ENCODE measurements at places on chromosomes 7 and 10.

DNA sequence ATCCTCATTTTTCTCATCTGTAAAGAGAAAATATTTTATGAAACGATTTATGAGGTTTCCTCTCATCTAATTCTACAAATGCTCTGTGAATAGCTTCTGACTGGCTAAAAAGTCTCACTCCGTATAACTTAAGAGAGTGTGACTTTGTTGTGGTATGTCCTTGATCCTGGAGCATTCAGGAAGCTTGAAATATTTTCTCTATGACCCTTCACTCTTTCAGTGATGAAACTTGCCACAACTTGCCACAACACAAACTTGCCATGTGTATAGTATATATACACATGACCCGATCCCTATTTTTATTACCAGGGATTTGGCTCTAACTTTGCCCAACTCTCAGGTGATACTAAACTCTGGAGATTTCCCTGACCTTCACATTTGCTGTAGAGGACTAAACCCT is 74.1 kb downstream of the TES start:
- no peak for DNase-seq

GRCh38 chr7:36661135-36661840 is 63.0 kb downstream of the AOAH start:
- DNase-seq, result no peak

DNA sequence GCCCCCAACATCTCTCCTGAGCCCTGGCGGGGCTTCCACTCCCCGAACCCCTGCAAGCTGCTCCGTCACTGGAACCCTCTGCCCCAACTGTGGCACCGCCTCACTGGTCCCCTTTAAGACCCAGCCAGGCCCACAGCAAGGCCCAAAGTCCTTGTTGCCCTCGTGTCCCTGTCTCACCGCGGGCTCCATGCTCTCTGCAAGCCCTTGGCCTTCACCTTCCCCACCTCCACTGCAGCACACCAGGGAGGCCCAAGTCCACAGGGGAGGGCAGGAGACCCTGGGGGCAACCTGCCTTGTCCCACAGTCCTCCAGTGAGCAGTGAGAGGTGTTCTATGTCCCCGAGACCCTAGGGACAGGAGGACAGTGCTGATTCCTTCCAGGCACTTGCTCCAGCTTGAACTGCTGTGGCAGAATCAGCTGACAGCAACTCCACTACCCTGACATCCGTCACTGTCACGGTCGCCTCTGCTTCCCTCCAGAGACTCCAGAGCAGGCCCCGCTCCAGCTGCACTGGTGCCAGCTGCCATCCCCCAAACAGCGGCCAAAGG is 105.3 kb downstream of the CYTH3 start:
- DNase-seq, result no peak

DNA sequence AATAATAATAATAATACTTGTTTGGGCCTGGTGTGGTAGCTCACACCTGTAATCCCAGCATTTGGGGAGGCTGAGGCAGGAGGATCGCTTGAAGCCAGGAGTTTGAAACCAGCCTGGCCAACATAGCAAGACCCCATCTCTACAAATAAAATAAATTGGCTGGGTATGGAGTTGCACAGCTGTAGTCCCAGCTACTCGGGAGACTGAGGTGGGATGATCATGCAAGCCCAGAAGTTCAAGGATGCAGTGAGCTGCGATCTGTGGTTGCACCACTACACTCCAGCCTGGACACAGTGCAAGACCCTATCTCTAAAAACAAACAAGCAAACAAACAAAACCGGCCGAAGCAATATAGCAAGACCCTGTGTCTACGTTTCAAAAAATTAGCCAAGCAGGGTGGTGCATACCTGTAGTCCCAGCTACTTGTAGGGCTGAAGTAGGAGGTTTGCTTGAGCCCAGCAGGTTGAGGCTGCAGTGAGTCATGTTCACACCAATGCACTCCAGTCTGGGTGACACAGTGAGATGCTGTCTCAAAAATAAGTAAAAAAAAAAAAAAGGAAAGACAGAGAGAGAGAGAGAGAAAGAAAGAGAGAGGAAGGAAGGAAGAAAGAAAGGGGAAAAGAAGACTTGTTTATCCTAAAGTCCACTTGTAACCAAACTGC is 85.6 kb upstream of the KDM7A start:
- no peak for DNase-seq

DNA sequence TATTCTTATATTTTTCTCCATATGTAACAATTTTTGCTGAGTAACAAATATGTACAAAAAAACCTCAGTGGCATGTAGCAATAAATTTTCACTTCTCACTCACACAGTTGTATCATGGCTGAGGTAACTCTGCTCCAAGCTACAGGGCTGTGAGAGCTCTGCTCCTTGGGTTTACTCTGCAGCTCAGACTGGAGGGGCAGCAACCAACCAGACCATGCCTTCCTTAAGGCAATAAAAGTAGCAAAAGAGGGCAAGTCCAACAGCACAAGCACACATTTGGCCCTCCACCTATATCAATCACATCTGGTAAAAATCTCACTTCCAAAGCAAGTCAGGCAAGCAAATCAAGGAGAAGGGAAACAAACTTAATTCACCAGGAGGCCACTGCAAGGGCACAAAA is 102.9 kb downstream of the CRPPA start:
- DNase-seq, result no peak

DNA sequence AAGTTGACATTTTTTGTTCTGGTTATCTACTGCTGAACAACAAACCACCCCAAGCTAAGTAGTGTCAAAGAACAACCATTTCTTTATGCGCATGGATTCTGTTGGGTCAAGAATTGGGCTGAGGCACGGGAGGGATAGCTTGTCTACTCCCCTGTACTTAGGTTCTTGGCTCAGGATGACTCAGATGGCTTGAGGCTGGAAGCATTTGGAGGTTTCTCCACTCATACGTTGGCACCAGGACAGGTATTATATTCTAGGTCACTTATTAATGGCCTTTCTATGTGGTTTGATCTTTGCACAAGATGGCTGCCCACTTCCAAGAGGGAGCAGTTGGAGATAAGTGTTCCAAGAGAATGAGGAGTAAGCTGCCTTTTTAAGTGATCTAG is 11.8 kb upstream of the TFAM start:
- DNase-seq, result no peak

DNA sequence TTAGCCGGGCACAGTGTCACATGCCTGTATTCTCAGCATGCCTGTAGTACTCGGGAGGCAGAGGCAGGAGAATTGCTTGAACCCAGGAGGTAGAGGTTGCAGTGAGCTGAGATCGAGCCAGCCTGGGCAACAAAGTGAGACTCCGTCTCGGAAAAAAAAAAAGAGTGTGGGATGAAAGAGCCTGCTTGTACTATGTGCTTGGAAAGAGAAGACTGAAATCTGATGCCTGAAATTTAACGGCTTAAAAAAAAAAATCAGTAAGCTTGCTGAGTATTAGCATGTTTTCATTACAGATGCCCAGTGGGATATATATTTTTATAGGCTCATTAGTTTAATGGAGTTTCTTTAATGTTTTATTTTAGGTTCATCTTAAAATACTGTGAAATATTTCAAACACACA is 4.2 kb downstream of the NT5C2 start:
- no peak for DNase-seq

DNA sequence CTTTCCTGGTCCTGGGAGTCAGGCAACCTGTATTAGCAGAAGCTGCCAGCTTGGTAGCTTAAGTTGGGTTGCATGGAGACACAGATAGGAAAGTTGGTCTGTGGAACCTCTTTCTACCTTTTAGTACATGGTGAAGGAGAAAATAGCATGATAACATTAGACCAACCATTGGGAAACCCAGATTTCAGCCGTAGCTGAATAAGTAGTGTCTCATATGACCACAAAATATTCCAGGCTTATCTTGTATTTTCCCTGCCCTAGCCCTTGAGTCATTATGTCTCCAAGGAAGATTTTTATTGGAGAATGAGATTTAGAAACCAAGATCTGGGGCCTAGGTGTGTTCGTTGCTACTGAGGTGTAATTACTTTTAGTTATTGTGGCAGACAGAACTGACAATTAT is 67.2 kb downstream of the CCSER2 start:
- DNase-seq, result no peak

GRCh38 chr7:135175931-135176330 is 5.4 kb upstream of the CYREN start:
- DNase-seq, result no peak

DNA sequence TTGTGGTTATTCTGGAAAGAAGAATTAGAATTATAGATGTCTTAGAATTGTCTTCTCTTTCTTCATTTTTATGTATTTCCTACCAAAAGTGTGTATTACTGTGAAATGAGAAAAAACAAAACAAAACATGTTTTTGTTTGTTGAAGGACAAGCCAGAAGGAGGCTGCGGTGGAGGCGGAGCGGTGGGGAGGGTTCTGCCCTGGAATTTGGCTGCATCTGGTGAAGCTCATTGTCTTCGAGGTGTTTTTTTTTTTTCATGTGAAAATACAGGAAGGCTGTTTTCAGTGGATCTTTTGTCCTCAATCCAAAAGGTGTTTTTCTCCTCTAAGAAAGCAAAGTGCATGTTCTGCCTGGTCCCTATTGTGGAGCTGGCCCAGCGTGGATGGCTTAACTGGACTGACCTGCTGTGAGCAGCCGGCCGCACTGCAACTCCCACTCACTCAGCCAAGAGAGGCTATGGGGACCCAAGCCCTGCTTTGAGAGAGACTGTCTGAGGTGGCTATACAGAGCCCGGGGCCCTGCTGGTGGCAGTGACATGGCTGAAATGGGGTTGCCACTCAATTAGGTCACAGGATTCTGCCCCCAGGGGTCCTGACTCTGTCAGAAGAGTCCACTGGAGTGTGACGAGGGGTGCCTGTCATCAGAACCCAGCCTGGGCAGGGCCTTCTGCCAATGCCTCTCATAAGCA is 184.9 kb upstream of the MKI67 start:
- no peak for DNase-seq

- DNase-seq, result no peak
Measured at GRCh38 chr10:74238031-74238431, 87.0 kb downstream of the ADK start.

DNA sequence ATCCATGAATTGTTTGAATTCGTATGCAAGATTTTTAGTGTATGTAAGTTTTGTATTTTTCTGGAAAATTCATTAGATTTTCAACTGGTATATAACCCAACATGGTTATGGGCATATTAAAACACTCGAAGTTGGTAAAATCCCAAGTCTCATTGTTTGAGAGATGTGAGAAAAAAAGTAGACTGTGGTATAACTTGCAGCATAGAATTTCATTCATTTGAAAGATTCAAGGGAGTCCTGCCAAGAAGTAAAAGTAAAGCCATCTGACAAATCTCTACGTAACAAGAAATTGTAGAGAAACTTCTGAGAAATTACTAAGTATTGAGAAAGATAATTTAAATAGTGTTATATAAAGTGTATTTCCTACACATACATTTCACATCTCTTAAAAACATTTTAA is 40.2 kb downstream of the SEMA3E start:
- DNase-seq, result no peak

GRCh38 chr7:38594949-38595348 is 36.2 kb downstream of the AMPH start:
- DNase-seq, result no peak

DNA sequence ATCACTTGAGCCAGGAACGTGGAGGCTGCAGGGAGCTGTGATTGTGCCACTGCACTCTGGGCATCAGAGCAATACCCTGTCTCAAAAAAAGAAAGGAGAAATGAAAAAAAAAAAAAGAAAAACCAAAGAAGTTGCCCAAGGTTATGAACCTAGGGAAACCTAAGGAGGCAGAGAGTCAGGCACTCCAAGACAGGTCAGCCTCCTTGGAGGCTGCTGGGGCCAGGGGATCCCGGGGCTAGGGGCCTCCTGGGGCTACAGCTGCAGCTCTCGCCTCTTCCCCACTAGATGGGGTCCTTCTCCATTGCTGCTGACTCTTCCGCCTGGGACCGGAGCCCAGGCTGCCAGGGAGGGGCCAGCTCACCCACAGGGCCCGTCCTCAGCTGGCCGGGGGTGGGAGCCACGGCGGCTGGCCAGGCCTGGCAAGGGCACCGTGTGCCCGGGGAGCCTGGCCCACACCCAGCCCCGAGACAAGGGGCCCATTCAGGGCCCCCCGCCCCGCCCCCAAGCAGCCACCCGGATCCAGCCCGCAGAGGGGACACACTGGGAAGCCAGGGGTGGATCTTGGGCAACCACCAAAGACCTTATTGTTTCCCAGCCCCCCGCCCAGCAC is 1.7 kb upstream of the SPACDR start:
- DNase-seq, result no peak

GRCh38 chr10:30383356-30383755 is 34.3 kb upstream of the MTPAP start:
- no peak for DNase-seq

- no peak for DNase-seq
Measured at GRCh38 chr7:73395538-73396503, 37.8 kb upstream of the FZD9 start.

- no peak for DNase-seq
Measured at GRCh38 chr7:108257954-108258353, 127.8 kb upstream of the LAMB4 start.

DNA sequence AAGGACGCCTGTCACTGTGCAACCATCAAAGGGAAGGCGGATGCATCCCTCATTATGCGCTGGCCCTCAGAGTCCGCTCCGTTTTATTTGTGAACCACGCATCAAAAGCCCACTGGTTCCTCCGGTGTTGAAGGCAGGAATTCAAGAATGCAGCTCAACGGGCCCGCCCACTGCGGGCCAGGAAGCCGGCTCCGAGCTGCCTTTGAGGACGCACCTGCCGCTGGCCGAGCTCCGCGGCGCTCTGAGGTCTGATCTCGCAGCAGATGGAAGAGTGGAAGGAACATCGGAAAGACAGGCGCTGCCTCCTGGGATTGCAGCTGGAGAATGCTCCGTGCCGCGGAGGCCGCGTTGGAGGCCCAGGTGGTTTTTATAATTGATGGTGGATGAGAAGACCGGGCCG is 56.9 kb upstream of the ADGRA1 start:
- DNase-seq, result no peak

DNA sequence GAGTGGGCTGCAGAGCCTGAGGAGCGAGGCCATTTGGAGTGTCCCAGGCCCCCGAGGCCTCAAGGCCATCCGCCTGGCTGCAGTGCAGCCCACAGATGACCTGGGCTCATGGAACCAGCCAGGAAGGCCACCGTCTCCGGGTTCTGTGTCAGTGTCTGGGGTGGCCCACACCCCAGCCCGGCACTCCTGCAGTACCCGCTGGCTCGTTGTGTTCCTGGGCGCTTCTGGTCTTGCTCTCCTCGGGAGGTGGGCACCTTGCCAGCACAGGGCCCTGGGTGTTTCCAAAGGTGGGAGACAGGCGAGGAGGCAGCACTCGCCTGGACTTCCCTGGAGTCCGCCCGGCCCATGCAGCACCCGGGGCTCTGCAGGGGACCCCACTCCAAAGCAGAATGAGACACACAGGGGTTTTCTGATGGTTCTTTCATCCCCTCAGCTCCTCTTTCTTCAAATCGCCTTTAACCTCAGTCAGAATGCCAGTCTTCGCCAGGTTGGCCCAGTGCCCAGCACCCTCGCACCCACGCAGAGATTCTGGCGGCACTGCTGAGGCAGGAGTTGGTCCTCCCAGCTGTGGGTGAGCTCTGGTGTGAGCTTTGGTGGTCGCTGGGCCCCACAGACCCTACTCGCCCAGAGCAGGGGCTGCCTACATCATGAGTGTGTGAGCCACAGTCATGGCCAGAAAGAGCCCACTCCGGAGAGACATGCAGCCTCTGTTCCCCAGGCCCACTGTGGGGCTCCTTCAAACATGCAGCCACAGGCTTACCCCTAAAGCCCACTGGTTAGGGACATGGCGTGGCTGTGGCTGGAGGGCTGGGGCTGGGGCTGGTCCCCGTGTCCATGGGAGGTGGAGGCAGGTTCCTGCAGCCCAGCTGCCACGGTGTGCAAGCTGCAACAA is 155.7 kb downstream of the EBF3 start:
- DNase-seq, result no peak

- no peak for DNase-seq
Measured at GRCh38 chr7:144987686-144988085, 151.8 kb upstream of the TPK1 start.

- no peak for DNase-seq
Measured at GRCh38 chr7:70618020-70618551, 513.9 kb upstream of the GALNT17 start.

Measured in stimulated activated CD8-positive, alpha-beta memory T cell treated with anti-CD3 and anti-CD28 coated beads, Interleukin-4, amount 100 ng/mL, for 4 hours (primary cell).